Activated CD8-positive, alpha-beta memory T cell treated with anti-CD3 and anti-CD28 coated beads for 1 hour (primary cell): ENCODE measurements at places on chromosomes 7 and 10.

GRCh38 chr7:16984375-16984774, 102.6 kb upstream of the AGR3 start:
- no peak for DNase-seq

DNA sequence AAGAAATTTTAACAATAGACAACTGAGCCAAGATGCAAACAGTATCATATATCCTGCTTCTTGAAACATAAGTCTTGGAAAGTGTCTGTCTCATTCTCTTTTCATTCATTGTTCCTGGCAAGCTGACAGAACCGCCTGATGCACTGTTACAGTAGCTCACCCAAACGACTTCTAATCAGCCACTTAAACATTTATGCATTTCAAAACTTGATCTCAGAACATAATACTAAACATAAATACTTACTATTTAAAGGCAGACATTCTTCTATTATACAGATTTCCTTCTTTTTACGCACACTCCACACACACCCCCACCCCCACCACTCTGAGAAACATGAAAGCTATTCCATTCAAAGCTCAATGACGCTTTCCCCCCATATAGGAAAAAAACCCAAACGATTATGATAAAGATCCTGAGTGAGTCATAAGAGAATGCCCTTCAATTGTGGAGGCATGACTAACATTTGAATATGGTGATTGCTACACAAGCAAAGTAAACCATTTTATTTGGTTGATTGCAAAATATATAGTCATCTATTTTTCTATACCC, 30.5 kb downstream of the SHTN1 start:
- DNase-seq, result no peak

- DNase-seq, result no peak
Measured at GRCh38 chr7:1445341-1445740, 13.9 kb downstream of the MICALL2 start.

- DNase-seq, result no peak
Measured at GRCh38 chr10:29160150-29160617, 128.7 kb upstream of the LYZL1 start.

GRCh38 chr10:75779276-75779675, 347.9 kb downstream of the LRMDA start:
- no peak for DNase-seq

- DNase-seq, result no peak
Measured at GRCh38 chr10:76001019-76001418, 569.6 kb downstream of the LRMDA start.

DNA sequence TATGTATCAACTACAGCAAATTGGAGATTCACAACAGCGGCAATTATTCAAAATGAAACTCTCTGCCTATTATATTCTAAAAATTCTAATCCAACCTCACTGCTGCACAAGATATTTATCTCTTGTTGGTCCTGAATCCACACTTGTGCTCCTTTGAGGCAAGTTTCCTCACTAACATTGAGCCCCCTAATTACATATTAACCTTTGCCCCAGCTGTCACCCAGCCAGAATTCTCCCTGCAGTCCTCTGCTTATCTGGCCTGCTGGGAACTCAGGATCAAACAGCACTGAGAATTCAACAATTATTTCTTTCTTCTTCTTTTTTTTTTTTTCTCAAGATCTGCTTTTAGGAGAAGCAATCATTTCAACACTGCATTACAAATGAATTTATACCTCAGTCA, 21.5 kb upstream of the PLAC9 start:
- no peak for DNase-seq

- no peak for DNase-seq
Measured at GRCh38 chr7:139875821-139876241, 46.8 kb downstream of the TBXAS1 start.

DNA sequence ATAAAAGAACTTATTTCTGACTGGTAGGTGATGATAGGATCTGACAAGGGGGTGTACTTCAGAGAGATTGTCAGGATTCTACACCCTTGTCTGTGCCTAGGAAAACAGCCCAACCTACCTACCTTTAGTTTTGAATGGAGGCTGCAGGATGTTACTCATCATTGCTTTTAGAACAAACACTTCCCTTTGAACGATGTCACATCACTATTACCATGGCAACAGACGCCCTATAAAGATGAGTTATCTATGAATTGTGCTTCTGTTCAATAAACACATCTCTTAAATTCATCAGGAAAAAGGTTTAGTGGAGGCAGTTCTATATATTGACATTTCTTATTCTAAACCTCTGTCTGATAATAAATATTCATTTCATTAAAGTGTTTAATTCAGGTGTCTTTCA, 362.4 kb downstream of the CNTNAP2 start:
- no peak for DNase-seq

DNA sequence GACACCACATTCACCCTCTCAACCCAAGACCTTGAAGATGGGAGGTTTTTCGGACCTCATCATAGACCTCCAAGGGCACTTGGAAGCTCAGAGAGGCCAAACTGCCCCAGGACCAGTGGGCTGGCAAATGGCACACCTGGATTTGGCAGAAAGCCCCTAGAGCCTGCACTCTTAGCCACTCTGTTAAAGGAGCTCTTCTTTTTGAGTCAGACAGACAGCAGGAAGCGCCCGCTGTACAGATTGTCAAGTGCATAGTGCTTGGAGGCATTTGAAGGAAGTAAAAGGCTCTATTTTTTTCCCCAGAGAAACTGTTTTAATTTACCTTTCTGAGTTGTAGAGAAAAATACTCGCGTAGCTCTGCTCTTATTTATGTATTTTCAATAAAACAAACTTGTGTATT, 408.6 kb upstream of the GALNT17 start:
- no peak for DNase-seq

DNA sequence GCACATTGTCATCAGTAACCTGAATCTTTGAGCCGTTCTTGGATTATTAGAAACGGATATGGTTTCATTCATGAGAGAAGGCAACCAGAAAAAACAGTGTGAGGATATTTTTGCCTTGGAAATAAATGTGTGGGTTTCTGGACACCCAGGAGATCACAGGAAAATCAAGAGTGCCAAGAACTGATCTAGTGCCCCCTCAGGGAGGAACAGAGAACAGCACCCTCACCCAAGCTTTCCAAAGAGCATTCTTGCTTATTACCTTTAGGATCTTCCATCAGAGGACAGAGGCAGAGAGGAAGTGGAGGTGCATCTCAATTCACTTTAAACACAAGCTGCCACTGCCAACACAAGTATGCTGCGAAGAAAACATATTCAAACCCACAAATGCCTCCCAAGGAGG, 851.5 kb upstream of the COBL start:
- DNase-seq, result no peak

- no peak for DNase-seq
Measured at GRCh38 chr7:44854644-44855364, 6.9 kb upstream of the H2AZ2 start.

DNA sequence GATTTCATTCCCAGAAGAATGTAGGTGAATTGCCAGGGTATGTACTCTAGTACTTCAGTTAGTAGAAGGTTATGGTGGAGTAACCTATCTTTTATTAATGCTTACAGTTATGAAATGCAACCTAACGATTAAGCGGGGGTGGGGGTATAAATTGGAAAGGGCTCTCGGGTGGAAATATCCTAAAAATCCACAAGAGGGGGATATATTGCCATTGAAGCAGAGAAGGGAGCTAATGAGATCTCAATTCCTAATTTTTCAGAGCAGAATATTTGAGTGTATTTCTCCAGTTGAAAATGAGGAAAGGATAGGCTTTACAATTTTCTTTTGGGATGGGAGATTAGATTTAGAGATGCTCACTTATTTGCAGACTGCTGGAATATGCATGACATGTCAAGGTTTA, 90.8 kb downstream of the DNAJB9 start:
- DNase-seq, result no peak

GRCh38 chr10:17134737-17135260, 5.2 kb upstream of the CUBN start:
- DNase-seq, result no peak

DNA sequence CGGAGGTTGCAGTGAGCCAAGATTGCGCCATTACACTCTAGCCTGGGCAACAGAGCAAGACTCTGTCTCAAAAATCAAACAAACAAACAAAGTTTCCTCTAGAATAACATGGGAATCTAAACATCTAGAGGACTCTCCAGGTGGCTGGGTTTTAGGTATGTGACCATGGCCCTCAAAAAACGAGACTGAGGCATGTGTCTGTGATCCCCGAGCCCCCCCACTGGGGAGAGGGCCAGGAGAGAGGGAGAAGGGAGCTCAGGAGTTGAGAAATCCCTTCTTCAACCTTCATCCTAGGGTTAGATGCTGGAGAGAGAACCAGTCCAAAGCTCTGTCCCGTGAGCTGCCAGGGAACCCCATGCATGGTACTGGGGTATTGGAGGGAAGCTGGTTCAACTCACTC, 188.0 kb upstream of the LYZL2 start:
- DNase-seq, result no peak

- no peak for DNase-seq
Measured at GRCh38 chr10:69125554-69125953, 1.6 kb downstream of the VPS26A start.

DNA sequence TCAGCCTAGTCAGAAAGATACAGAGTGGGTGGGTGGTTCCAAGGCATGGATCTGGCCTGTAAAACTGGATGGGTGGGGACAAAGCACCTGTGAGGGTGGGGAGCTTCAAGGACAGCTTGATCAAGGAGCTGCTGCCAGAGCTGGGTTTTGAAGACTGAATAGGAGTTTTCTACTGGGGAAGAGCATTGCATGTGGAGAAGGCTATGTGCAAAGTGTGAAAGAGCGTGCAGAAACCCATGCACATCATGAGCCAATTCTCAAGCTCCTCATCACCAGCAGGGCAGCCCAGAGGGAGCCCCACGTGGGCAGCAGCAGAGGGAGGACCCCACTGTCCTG, 58.6 kb downstream of the PDGFA start:
- DNase-seq, result no peak

DNA sequence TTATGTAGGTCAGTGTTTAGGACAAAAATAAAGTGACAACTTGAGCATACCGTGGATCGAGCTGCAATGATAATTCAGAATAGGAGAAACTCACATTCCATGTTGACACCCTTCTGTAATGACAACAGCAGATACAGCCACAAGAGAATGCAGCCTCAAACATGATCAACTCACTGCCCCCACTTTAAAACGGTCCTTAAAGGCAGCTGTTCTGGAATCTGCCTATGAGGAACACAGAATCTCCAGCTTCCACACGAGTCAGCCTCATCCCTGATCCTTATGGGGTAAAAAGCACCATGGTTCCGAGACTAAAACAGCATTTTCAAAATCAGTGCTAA, 32.5 kb upstream of the DAGLB start:
- no peak for DNase-seq

GRCh38 chr7:23468526-23469149, 1.7 kb downstream of the IGF2BP3 start:
- DNase-seq, result no peak

DNA sequence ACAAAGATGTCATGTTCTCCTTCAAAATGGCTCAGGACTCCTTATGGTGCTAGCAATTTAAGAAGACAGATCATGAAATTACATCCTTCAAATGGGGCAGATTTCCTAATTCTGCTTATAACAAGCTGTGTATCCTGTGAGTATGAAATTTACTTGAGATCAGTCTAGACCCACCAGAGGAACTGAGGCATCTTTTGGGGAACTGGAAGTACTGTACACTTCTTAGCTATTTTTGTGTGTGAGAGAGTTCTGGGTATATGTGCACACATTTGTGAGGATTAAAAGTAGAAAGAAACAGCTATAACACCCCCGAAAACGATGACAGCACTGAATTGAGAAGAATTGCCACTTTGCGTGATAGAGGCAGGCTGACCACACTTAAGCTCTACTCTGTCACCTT, 187.0 kb upstream of the CCDC6 start:
- DNase-seq, result no peak

DNA sequence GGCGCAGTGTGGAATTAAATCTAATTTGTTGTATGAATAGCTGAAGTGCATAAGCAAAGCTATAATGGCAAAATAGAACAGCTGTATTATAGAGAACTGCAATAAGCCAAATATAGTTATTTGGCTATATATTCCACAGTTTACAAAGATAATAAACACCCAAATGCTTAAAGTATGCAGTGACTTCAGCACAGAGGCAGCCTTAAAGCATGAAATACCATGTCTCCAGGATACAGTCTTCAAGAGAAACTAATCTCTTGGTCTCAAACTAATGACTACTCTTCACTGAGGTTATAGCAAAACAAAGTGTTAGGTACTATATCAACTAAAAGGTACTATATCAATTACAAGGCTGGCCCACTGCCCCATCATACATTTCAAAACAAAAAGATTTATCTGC, 48.0 kb downstream of the NT5C2 start:
- DNase-seq, result no peak

GRCh38 chr7:84176716-84177115, 17.9 kb downstream of the SEMA3A start:
- no peak for DNase-seq

DNA sequence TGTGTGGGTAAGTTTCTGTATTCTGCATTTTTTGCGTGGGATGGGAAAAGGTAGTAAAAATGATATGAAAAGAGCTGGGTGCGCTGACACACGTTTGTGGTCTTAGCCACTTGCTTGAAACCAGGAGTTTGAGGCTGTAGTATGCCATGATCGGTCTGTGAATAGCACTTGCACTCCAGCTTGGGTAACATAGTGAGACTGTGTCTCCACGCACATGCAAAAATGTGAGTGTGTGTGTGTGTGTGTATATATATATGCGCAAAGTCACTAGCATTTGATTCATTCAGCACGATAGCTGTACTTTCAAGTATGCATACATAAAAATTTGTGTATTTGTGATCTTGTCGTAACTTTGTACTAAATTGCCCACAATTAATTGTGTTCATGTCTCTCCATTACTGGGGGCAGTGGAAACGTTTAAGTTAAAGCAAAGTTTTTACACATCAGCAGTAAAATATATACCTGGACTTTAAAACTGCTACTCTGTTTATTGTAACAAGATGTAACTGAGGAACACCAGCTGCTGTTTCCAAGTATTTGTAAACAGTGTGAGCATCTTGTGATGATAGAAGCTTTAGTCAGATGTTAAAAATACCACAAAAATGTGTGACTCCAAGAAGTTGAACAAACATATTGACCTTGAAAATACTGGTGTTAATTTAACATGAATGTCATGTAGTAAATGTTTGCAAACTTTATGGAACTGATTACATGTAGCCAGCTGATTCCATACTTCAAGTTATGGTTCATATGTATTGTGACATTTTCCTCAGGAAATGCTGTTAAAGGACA, 1.6 kb downstream of the ZRANB1 start:
- no peak for DNase-seq
